NCI-H524 (cell line): ENCODE measurements at places on chromosomes 1 and 21.

DNA sequence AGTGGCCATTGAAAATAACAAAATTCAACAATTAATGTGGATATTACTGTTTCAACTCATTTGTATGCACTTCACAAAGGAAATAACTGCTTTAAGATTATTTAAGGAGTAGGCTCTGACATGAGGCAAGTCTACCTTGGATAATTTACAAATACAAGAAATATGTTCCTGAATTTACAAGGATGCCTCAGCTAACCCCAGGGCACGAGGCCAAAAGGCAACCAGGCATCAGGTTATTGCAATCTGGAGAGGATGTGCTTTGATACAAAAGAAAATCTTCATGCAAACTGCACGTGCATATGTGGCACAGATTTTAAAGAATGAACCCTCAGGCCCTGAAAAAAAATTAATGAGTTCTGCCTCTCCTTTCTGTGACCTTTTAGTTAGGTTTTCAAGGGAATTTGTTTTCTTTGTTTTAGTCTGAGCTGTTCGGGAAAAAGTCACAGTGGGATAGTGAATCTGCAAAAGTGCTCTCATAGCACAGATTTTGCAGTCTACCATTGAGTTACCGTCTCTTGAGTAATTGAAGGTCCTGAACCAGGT, 1304.2 kb upstream of the ADGRL4 start:
- no peak for DNase-seq

GRCh38 chr1:226549094-226549936, 751 bp downstream of the STUM start:
- DNase-seq, result no peak

DNA sequence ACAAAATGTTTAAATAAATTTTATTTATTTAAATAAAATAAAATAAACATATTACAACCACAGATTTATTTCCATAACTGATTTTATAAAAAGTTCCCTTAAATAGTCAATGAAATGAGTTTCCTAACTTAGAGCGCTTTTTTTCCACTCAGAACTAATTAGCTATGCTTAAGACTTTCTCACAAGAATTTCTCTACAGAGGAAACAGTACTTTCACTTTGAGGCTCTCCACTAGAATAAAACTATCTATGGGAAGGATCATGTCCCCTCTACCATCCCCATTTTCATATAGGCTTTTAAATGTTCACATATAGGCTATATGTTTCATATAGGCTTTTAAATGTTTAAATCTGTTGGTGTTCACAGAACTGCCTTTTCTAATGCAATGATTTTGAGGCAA, 40.0 kb upstream of the DPH5 start:
- DNase-seq, result no peak

- DNase-seq, result no peak
Observed at GRCh38 chr1:82819234-82819633, 1018.5 kb downstream of the ADGRL2 start.

DNA sequence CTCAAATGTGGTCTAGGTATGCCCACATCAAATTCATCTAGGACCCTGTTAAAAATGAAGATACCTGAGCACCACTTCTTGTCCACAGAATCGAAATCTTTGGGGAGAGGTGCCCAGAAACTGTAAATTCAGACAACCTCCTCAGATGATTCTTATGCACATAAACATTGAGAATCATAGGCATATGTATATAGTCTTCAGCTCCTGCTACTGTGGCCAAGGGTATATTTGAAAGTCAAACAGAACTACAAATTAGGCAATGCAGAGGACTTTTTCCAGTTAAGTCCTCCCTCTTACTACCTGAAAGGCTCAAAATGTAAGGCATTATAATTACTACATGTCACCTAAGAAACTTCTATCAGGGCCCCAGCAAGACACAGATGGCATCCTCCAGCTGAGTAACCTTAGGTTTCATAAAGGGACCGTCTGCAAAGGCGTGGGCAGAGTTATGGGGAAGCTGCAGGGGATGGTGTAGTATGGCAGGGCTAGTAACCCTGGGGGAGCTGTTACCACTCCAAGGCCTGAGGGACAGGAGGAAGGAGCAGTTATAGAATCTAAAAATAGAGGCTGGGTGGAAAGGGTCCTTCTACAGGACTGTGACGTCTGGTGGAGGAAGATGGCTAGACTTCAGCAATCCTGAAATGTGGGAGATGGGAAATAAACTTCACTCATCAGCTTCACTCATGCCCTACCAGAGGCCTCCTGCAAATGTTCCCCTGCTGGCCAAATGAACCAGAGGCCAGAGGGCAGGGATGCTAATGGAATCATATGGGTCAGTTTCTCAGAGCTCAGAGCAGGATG, 46.3 kb downstream of the DAB1 start:
- no peak for DNase-seq
